ENCODE measurements at places on chromosomes 3 and 15.

DNA sequence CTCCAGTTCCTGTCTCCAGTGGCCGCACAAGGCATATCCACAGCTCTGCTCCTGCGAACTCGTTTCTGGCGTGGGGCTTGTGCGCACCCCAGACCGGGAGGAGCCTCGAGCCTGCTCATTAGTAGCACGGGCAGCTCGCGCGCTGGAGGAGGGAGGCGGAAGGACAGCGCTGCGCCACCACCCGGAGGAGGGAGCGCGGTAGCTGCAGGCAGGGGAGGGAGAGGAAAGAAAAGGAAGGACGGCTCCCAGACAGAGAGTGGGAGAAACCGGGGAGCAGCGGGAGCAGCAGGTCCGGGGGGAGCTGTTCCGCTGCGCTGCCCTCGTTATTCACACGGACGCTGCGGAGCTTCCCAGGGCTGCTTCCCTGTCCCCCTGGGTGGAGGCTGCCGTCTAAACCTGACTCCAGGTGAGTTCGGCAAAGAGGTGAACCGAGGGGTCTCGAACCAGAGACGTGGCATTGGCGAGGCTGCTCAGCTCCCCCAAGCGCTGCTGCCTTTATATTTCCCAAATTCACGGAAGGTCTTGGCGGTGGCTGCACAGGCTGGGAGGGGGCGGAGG is 121.3 kb upstream of the ZNF717 start:
- DNase-seq = peak; percentile 70

- no peak for DNase-seq
These were observed 259.8 kb upstream of the CTDSPL start for GRCh38 chr3:37601832-37602231.

- DNase-seq = no peak
These were observed 16.8 kb downstream of the HDAC11 start for GRCh38 chr3:13496879-13497278.

DNA sequence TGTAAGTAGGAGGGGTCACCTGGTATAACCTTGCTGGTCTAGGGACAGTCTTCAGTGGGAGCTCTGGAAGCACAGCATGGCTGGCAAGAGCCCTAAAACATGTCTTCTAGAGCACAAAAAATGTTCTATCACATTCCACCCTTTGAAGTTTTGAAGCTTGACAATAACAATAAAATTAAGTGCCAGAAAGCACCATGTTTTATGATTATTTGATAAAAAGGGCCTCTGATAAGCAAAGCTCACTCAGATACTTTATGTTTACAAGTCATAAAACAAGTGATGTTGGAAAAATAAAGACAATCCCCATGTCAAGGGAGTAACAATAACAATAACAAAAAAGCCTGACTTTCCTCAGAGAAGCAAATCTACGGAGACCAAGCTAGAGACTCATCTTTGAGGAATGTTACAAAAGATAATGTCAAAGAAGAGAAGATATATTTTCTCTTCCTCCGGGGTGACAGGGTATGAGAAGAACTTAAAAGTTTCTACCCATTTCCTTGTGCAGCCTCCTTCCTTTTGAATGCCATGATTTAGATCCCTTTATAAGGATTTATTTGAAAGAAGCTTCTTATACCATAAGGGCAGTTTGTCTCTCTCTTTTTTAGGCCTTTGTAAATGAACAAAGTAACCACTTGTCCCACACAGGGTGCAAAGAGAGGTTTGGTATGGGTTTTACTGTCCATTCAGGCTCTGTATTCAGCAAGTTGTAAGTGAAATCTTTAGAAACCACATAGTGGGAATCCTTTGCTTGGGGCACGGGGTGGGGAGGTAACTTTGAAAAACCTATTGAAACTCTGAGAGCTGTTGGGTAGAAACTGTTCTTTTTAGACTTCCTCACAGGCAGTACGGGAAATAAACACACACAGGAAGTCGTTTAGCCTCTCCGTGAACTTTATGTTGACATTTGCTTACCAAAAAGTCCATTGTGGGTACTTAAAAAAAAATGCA is 109.6 kb upstream of the RBMS3 start:
- DNase-seq = no peak

- no peak for DNase-seq
These were observed 273.9 kb downstream of the ADAMTSL3 start for GRCh38 chr15:83927704-83928391.

DNA sequence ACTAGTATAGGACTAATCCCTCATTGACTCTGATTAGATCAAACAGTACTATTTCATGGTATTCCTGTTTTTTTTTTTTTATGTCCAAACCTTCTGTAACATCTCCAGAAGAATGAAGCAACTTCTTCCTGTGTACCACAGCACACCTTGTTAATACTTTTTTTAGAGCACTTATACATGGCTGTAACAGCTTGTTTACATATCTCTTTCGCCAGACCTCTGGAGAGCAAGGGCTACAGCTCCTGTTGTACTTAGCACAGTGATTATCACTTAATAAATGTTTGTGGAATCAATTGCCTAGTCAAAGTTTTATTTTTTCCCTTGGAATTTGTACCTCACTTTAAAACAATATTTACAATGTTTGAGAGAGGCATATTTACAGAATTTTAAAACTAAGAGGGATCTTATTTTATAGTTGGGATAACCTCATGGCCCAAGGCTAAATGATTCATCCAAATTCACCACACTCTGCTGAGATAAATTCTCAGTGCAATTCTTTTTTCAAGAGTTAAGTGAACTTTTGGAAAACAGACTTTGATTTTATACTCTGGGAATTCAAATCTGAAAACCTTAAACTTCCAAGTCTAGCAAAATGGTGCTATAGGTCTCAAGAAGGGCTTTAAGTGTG is 9.2 kb upstream of the GATM start:
- DNase-seq = no peak

DNA sequence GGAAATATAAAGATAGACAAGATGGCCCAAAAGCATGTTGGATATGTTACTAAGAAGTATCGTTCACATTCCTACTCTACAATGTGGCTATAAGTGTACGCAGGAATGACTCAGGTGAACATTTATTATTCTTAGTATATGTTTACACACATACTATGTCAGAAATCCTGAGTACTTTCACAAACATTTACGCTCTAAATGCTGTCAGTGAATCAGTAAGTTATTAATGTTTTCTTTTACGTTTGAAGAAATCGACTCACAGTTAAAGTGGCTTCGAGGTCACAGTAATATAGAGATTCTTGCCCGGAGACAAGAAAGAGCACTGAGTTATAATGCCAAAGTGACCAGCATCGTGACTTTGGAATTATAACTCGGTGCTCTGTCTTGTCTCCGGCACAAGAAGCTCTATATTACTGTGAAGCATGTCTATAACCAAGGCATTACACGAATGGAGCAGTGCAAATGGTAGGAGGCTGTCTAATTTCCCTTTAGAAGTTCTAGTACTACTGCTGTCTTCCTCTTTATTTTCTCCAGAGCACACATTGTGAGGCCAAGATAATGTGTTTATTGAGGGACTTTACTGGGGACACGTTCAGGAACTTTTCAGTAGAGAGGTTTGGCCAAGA is 61.8 kb upstream of the P3H2 start:
- DNase-seq = no peak

DNA sequence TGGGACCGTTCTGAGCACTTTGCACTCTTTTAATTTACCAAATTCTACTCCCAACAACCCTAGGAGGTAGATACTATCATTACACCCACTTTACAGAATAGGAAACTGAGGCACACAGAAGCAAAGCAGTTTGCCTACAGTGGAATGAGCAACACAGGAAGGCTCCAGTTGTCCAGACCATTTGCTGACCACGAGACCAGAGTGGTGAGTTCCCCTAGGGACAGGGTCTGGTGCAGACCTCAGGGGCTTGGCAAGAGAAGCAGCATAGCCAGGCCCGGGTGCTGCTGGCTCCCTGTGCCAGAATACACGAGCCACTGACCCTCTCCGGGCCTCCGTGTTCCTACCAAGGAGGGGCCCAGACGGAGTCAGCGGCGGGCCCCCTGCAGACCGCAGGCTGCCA is 26.5 kb downstream of the PLXND1 start:
- no peak for DNase-seq

DNA sequence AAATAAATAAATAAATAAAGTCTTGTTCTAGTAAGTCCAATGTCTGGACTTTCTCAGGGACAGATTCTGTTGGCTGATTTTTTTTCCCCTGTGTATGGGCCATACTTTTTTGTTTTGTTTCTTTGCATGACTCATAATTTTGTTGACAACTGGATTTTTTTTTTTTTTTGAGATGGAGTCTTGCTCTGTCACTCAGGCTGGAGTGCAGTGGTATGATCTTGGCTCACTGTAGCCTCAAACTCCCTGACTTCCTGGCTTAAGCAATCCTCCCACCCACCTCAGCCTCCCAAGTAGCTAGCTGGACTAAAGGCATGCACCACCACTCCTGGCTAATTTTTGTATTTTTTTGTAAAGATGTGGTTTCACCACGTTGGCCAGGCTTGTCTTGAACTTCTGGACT is 38.9 kb downstream of the TICRR start:
- DNase-seq = no peak

DNA sequence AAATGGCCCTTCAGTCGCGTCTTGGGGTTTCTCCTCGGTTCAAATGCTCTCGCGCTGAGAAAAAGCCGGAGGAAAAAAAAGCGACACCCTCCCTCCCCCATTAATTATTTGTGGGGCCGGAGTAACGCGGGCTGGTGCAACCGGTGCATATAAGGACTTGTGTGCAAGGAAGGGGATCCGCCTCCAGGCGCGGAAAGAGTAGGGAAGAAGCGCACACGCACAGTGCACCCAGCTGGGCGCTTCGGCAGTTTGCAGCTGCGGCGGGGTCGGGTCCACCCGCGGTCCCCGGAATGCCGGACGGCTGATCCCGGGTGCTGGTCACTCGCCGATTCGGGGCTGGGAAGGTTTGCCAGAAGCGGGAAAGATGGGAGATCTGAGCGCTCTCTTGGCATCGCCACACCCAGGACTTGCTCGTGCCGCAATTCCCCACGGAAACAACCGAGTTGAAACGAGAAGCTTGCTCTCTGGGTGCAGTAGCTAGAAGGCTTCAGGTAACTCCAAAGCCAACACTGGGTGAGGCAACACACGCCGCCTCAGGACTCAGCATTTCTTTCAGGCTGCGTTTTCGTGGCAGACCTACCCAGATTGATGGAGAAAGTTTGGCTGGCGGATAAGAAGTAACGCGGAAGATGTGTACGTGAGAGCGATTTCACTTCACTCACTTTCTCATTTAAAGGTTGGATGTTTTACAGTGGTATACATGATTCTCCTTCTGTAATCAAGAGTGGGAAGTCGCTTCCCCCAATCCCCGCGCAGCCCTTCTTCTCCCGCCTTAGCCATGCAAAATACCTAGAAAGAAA is 720 bp upstream of the TNIK start:
- DNase-seq = peak; percentile 73

DNA sequence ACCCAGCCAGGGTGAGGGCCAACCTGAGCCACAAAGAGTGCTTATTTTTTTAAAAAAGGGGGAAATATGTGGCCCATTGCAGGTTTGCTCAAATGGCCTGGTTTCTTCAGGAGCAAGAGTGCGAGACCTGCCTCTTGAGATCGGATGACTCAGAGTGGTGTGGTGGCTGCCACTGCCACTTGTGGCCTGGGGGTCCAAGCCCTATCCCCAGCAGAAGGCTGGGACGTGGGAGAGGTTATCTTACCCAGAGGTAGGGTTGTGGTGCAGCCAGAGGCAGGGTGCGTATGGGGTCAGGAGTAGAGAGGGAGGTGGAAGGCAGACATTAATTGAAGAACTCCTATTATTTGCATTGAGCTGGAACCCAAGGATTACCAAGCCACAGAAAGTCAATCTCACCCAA is 83.2 kb upstream of the SMAD3 start:
- DNase-seq = no peak

DNA sequence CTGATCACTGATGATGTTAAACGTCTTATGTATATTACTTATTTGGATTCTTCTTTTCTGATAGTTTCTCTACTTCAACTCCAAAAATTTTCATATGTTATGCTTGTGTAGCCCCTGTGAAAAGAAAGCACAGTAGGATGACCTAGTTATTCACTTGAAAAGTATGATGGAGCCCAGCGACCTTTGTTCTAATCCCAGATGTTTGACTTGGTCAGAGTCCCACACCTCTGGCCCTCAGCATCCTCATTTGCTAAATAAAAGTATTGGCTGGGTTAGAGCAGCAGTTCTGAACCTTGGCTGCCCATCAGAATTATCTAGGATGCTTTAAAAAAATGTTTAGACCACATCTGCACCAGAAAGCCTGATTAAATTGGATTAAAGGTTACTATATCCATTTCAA is 173.7 kb downstream of the ATG7 start:
- no peak for DNase-seq

GRCh38 chr3:158492685-158493084 is 78.3 kb upstream of the MLF1 start:
- no peak for DNase-seq

GRCh38 chr15:31062310-31062847 is 39.1 kb downstream of the TRPM1 start:
- no peak for DNase-seq
